ENCODE measurements at places on chromosomes 12 and 14. TPM values are rescaled to one million over a fixed set of nuclear protein-coding genes. Genes with fewer than 3 reads are reported as not detected.

Gene GALNT8
- 0.36 TPM for total RNA-seq

Gene DYNC1H1
- 522 TPM for total RNA-seq

- ATAC-seq = no peak
These were observed 2.7 kb upstream of the NXPH4 start for GRCh38 chr12:57213763-57214397.

DNA sequence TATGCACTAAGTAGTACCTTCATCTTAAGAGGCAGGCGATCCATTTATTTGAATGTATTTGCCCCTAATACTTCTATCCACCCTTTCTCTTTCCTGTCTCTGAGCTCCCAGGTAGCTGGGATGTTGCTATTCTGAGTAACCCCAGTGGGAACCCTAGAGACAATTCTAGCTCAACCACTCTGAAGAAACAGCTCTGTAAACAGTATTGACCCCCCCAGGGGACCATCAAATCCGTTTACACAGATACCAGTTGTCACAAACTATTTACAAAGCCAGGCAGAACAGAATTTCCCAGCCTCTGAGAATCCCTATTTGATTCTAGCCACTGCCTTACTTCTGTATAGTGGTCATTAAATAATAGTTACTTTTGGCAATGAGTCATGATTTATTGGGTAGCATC, 64.9 kb downstream of the MIPOL1 start:
- ATAC-seq = no peak

DNA sequence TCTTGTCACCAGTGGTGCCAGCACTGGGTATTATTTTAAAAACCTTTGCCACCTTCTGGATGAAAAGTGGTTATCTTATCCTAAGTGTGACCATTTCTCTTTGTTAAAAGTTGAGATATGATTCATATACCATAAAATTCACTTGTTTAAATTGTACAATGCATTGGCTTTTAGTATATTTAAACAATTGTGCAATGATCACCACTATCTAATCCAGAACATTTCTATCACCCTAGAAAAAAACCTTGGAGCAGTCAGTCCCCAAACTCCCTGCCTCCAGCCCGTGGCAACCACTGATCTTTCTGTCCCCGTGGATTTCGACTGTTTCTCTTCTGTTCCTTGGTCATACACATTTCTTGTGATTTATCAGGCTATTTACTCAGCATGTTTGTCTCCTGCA, 28.3 kb downstream of the SH2B3 start:
- ATAC-seq = peak; percentile 33

- ATAC-seq = no peak
These were observed 122.3 kb downstream of the PTPRR start for GRCh38 chr12:70798016-70798783.

GRCh38 chr14:44453433-44454171, 53.5 kb downstream of the FSCB start:
- no peak for ATAC-seq

- ATAC-seq = no peak
These were observed 954 bp upstream of the CALCOCO1 start for GRCh38 chr12:53728206-53728605.

Gene MYH6
- total RNA-seq = not detected

Gene GLT8D2
- total RNA-seq = 2.5 TPM

Gene OAS3
- 4.0 TPM for total RNA-seq

Gene TSPAN11
- 4.6 TPM for total RNA-seq

DNA sequence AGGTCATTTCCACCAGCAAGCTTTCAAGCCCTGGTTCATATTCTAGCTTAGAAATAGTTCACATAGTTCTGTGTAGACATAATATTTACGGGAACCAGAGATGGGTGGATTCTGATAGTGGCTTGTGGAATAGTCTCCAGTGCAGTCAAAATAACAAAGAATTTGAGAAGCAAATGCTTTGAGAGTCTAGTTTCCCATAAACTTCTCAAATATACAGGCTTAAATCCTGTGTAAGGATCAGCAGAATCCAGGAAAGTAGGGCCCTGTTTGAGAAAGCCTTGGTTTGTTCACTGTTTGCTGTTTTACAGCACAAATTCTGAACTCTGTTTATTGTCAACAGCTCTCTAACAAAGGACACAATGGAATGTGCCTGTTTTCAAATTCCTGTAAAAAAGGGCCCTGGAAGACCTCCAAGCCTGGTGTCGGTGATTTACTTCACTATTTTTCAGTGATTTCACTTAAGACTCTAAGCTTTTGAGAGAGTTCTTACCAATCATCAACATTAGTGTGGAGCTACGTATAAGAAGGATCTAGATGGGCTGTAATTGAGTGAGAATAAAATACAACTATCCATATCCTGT, 11.4 kb upstream of the FOS start:
- ATAC-seq = no peak

DNA sequence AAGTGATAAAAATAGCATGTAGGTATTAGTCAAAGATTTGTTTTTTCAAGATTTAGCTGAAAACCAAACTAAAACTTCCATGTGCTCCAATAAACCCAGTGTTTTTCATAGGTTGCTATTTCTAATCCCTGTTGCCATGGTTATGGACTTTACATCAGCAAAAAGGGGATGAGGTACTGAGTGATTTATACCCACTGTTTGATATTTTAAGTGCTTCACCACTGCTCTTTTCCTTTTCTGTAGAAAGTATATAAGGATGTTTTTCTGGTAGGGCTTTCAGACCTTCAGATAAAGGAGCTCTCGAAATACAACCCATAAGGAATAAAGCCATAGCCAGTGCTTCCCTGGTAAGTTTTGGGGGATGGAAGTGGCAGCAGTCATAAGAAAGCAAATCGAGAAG, at the start of gene OTOGL:
Gene OTOGL (plus strand): TSS at position 279 of the 400 bp plus-strand sequence. CDS start 109,895 bp downstream, outside the sequence.
- no peak for ATAC-seq

Gene CRACR2A
- total RNA-seq = 0.36 TPM

Gene C1QL4
- 0.50 TPM for total RNA-seq

DNA sequence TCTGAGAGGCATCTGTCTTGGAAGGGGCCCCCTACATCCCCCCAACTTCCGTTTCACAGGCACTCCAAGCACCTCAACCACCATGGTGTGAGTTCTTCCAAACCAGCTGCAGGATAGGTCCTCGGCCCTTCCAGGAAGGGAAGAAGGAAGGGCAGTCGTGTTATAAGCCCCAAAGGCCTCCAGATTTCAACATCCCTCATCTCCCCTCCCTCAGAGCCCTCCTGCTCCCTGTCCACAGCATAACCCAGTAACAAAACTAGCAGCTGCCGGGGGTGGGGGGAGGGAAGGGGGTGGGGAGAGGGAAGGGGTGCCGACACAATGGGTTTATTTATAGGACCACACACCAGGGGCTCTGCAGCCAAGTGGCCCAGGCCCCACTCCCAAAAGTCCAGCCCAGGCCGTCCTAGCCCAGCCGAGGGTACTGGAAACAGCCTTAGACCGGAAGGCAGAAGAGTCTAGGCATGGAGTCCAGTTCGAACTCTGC, 18.3 kb downstream of the NCKAP5L start:
- peak; percentile 5 for ATAC-seq

Gene PRMT5
- total RNA-seq = 77.7 TPM

GRCh38 chr12:23895792-23896218, 53.7 kb downstream of the SOX5 start:
- ATAC-seq = peak; percentile 96

DNA sequence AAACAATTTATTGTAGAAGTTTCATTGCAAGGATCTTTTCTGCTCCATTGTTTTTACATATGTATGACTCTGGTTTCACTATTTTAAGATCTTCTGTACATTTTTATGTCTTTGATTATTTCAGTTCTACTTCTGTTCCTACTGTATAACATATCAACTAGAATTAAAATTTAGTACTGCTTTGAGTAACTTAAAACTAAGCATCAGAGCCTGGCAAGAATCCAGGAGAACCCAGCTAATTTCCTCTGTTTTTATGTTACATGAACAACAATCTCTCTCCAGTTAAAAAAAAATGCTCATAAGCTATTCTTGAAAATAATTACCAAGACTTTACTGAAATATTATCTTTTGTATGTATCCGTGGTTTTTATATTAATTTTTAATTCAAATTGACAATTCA, 370.7 kb downstream of the TMTC2 start:
- no peak for ATAC-seq

GRCh38 chr12:90250766-90251165, 542.1 kb upstream of the ATP2B1 start:
- no peak for ATAC-seq

Gene KRT75
- 0.09 TPM for total RNA-seq

GRCh38 chr12:43516045-43516444, 36.0 kb downstream of the ADAMTS20 start:
- ATAC-seq = peak; percentile 74

GRCh38 chr14:52003324-52003723, 14.0 kb downstream of the RTRAF start:
- no peak for ATAC-seq

DNA sequence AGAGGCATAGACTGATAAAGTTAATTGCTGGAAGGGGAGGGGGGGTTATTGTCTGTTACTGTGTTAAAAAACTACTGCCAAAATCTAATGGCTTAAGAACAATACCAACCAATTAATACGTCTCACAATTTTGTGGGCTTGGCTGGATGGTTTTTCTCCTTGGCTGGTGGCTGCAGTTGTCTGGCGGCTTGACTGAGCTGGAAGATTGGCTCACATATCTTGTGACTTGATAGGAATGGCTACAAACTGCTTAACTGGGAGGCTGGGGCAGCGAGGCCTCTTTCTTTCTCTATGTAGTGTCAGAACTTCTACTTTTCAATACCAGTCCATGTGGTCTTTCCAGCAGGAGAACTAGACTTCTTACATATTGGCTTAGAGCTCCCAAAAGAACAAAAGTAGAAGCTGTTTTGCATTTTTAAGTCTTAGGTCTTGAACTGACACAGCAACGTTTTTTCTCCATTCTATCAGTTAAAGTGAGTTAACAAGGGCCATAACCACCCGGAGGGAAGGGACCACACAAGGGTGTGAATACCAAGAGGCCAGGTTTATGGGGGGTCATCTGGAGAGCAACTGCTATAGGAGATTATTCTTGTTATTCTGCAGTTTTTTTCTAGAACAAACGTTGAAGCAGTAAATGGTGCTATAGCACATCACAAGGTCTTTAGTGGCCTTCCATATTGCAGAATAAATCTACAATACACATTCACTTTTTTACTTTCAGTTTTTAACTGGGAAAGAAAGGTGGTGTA, 46.9 kb downstream of the ZDHHC17 start:
- ATAC-seq = no peak

- ATAC-seq = no peak
These were observed 944 bp downstream of the TXNRD1 start for GRCh38 chr12:104216521-104216924.

- no peak for ATAC-seq
These were observed 201.2 kb downstream of the NTF3 start for GRCh38 chr12:5633106-5633505.

Gene OR4E2
- not detected for total RNA-seq

DNA sequence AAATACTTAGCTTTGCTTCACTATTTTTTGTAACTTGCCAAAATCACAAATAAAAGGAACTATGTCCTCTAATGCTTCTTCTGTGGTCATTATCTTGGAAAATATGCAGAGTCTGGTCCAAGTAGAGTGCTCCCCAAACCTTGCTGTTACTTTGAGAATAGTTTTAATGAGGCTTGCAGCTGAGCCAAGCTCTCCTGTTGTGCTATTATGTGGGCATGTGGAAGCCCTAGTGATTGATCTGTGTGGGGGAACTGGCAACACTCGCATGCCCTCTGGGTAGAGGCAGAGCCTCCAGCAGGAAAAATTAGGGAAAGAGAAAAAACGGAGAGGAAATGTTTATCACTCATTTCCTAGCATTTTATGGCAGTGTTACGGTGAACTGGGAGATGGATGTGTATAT, 473.1 kb downstream of the EGLN3 start:
- ATAC-seq = peak; percentile 20

Gene KERA
- total RNA-seq = not detected

GRCh38 chr12:121102307-121102706, 30.4 kb upstream of the P2RX7 start:
- no peak for ATAC-seq

GRCh38 chr14:38311655-38312054, 55.8 kb upstream of the CLEC14A start:
- ATAC-seq = no peak

DNA sequence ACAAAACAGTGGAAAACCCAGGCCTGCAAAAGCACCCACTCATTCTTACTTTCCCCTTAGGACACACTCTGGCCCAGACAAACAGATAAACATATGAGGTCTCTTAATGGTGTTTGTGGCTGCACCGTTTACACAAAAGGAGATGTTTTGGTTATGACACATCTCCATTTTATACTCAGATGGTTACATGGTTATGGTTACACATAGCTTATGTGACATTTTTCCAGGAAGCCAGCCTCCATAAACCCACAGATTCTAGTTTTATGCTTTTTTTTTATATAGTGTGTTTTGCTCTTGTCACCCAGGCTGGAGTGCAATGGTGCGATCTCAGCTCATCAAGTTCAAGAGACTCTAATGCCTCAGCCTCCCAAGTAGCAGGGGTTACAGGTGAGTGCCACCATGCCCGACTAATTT, 3.5 kb upstream of the KLRD1 start:
- no peak for ATAC-seq

- peak; percentile 32 for ATAC-seq
These were observed 58.7 kb upstream of the PRMT8 start for GRCh38 chr12:3432176-3432742.

GRCh38 chr12:89166525-89166934, 185.8 kb downstream of the DUSP6 start:
- ATAC-seq = no peak

GRCh38 chr14:104366931-104367865, 212.4 kb upstream of the C14orf180 start:
- no peak for ATAC-seq

- no peak for ATAC-seq
These were observed 4.9 kb upstream of the PPP1R12A start for GRCh38 chr12:79939728-79940310.

DNA sequence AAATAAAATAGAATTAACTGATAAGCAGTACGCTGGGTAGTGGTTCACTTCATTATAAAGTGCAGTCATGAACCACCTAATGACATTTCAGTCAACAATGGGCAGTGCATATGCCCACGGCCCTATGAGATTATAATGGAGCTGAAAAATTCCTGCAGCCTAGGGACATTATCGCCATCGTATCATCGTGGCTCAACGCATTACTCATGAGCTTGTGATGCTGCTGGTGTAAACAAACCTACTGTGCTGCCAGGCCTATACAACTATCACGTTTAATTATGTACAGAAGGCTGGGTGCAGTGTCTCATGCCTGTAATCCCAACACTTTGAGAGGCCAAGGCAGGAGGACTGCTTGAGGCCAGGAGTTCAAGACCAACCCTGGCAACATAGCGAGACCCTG, 62.3 kb upstream of the TMEM263 start:
- no peak for ATAC-seq

Measured in motor neuron (in vitro differentiated cells).